Activated CD4-positive, alpha-beta T cell treated with anti-CD3 and anti-CD28 coated beads, Interleukin-2, amount 10 ng/mL, durations not matched to agents 7 days and 5 days (primary cell): ENCODE measurements at places on chromosomes 3 and 15. TPM values are rescaled to one million over a fixed set of nuclear protein-coding genes. Genes with fewer than 3 reads are reported as not detected.
A peak's percentile ranks its signal among the peaks of the same experiment; 100 is the strongest.

DNA sequence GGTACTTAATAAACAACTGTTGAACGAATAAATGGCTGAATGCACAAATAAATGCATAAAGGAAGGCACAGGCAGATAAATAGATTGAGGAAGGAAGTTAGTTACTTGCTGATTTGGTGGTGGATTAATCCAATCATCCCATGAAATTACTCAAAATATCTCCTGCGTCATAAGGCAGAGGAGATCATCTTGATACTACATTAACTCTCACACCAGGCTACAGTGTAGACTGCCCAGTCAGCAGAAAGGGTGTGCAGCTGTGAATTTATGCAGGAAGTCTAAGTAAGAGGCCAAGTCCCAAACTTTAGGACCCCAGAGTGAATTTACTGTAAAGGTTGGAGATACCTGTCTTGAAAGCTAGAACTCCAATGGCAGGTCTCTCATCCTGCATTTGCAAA, 38.6 kb downstream of the PRICKLE2 start:
- DNase-seq = no peak

DNA sequence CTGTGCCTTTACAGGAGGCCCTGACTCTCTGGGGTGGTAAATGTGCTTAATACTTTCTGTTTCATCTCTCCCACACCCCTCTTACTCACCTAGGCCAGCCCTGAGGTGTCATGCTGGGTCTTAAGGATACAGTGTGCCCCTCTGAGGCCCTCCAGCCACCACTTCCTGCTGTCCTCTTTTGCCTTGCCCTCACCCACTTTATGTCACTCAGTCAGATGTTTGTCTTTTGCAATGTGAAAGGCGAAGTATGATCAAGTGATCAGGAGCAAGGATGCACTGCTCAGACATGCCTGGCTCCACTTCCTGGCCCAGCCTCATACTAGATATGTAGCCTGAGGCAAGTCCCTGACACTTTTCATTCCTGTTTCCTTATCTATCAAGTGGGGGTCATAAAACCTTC, 339.0 kb upstream of the NR2E3 start:
- DNase-seq = no peak

- DNase-seq = no peak
Measured at GRCh38 chr15:41882689-41883483, 11.0 kb downstream of the SPTBN5 start.

DNA sequence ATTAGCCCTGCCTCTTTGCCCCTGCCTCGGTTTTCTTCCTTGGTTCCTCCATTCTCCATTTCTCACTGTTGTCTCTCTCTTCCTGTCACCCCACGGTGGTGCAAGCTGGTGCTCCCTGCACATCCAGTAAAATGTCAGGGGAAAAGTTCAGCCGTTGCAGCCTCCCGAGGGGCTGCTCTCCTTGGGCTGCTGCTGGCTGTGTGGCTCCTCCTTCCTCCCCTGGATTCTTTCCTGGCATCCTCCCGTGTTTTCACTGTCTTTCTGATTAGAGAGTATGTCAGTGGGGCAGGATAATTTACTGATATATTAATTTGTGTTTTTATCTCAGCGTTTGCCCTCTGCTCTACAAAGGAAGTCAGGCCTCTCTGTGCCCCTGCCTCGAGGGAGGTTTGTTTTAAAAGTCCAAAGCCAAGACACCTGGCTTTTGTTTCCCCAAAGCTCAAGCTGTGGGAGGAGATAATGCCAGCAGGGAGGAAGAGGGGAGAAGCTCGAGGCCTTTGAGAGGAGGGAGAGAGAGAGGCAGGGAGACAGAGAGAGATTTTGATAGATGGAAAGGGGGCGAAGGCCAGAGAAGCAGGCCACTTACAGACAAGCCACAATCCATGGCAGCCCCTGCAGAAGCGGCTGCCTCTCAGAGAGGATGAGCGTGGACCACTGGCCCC, 150.3 kb upstream of the NR2F2 start:
- no peak for DNase-seq

DNA sequence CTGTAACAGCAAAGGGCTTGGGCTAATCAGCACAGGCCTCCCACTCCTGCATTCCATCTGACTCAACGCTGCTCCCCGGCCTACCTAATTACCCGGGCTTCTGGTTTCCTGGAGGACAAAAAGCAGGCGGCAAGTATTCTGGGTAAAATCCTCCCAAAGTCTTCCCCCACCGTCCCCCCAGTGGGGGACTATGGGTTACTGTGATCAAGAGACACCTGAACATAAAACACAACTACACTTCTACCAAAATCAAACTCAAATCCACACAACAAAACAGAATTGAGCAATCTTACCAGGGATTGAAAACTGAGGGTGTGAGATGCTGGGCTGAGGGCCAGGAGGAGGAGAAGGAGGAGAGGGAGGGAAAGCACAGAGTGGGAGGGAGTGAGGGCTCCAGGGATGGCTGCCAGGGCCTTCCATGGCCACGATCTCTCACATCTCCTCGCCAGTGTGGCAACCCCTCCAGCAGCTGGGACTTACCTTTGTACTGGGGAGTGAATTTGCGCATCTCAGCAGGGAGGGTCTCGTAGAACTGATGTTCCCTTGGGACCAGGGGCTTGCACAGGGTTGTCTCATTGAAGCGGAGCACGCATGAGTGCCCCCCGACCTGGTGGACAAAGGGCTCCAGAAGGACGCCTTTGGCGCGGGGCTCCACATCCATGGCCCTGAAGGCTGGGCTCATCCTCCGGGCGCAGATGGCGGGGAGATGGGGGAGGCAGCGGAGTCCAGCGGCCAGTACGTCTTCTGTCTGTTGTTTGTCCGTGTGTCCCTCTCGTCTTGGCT, 9.1 kb upstream of the NCKIPSD start:
- DNase-seq = no peak

GRCh38 chr15:62904041-62904910, 138.3 kb upstream of the TPM1 start:
- peak; percentile 61 for DNase-seq

- no peak for DNase-seq
Measured at GRCh38 chr3:89098173-89098572, 9.2 kb upstream of the EPHA3 start.

DNA sequence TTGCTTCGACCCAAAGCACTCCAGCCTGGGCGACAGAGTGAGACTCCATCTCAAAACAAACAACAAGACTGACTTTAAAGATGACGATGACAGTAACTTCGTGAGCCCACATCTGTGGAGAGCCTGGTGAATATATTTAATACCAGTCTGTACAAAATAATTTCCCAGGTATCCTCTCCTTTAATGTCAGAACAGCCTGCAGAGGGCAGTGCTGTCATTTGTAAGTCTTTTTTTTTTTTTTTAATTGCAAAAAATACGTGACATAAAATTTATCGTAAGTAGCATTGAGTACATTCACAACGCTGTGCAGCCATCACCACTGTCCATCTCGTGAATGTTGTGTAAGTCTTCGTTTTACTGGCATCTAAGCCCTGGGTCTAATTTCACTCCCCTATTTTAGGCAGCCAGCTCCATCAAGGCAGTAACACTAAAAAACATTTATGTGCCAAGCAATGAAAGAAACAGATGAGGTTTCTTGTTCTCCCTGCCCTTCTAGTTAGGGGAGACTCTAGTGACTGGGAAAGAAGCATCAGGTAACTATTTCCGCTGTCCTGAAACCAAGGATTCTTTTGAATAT, 1.4 kb downstream of the HTD2 start:
- DNase-seq = peak; percentile 58

- DNase-seq = no peak
Measured at GRCh38 chr3:114418107-114418506, 124.3 kb downstream of the TIGIT start.

DNA sequence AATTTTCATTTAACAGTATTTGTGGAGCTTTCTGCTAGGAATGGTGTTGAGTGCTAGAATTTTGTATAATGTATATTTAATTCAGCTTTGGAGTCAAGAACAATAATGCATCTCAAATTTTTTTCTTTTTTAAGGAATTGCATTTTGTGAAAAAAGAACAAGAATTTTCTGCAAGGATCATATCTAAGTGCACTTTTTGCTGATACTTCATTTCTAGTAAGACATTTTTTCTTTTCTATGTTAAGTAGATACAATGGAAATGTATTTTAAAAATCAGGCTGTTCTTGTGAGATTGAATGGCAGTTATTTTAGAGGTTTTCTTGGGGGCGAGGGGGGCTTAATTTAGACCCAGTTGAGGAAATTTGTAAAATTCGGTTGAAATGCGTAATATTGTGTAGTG, 32.5 kb downstream of the MEF2A start:
- DNase-seq = no peak

DNA sequence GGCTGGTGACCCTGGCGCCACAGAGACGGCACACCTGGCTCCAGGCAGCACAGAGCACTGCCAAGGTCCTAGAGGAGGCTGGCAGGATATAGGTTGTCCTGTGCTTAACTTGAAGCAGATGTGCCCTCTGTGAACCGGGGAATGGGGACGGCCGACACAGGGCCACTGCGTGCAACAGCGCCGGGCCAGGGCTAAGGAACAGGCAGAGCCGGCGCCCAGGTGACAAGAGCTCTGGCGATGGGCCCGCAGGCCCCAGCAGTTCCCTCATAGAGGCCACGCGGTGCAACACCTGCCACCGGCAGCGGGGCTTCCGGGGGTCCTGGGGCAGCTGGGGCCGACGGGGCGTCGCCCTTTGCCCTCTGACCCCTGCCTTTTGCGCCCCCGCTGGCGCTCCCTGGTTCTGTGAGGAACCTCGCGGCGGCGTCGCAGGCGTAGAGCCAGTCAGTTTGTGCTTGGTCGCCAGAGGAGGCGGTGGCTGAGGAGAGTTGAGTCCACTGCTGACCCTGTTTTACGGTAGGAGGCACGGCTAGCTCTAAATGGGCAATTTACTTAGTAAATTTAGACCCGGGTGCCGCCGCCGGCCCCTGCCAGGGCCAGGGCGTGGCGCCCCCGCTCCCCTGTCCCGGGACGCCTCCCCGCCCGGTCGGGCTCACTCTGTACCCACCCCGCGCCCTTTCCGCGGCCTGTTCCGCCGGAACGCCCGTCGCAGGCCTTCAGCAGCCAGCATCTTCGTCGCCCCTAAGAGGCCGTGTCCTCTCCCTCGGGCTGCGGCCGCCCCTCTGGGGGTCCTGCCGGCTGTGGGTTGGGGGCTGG, at the start of gene NPAP1:
TSS of gene NPAP1 (plus strand) at position 444 of the 813 bp plus-strand sequence. CDS start at position 537, 93 bp downstream.
- no peak for DNase-seq

- no peak for DNase-seq
Measured at GRCh38 chr3:98460220-98460619, 2.8 kb upstream of the OR5K1 start.

DNA sequence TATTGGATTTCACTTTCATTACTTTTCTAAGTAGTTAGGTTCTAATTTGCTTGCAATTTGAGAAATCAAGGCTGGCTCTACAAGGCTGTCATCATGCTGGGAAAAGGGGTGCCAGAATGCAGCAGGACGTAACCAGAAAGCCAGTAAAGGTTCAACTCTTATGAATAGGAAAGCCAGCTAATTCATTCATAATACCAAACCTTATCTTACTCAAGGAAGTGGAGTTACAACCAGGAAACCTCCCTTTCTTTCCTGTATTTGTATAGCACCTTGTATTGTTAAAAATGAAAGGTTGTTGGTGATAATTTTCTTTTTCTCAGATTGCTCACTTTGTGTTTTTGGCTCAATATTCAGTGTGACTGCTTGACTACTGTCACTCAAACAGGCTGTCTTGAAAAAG, 109.4 kb downstream of the FILIP1L start:
- DNase-seq = no peak

- no peak for DNase-seq
Measured at GRCh38 chr15:63212050-63213004, 22.9 kb downstream of the RAB8B start.

GRCh38 chr15:34753236-34753894, 1.4 kb downstream of the GJD2 start:
- no peak for DNase-seq

GRCh38 chr15:93035953-93036810, 52.8 kb downstream of the RGMA start:
- peak; percentile 54 for DNase-seq

DNA sequence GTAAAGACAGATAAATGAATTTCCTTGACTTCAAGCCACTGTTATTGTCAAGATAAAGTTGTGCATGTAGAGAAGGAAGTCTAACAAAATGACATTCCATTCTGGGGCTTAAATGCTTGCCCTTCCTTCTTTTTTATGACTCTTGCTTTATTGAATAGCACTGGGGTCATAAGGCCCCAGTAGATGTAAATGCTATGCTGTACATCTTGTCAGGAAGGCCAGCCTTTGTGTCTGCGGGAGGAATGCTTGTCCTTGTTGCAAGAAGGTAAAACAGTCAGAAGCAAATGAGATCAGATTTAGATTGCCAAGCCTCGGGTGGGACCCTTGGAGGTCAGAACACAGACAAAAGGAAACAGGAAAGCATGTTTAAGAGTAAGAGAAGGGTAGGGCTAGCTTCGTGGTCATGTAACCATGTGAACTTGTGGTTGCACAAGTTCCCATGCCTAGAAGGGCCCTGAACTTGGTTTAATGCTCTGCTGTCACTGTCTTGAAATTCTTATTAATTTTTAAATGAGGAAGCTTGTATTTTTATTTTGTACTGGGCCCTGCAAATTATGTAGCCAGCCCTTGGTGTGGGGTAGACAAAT, 81.5 kb downstream of the PPM1L start:
- no peak for DNase-seq

GRCh38 chr3:119930286-119930685, 148.4 kb downstream of the NR1I2 start:
- no peak for DNase-seq

- no peak for DNase-seq
Measured at GRCh38 chr3:43873723-43874122, 183.0 kb downstream of the ABHD5 start.

- DNase-seq = no peak
Measured at GRCh38 chr3:138686771-138687221, 78.2 kb downstream of the FAIM start.

GRCh38 chr15:77002954-77003912, 8.3 kb downstream of the PSTPIP1 start:
- peak; percentile 83 for DNase-seq

The SLC15A2 gene
- 2.2 TPM for total RNA-seq

The LINGO1 gene
- total RNA-seq = not detected

The PLCB2 gene
- 195 TPM for total RNA-seq

The ZNF501 gene
- total RNA-seq = 3.6 TPM

The CYP1A2 gene
- total RNA-seq = not detected

The KBTBD8 gene
- 8.3 TPM for total RNA-seq

The HRG gene
- not detected for total RNA-seq
